ENCODE measurements at places on chromosomes 3 and 15.

GRCh38 chr15:91698241-91698640, 155.3 kb upstream of the SLCO3A1 start:
- DNase-seq: no peak

- no peak for DNase-seq
Observed at GRCh38 chr15:66720206-66721010, 18.4 kb downstream of the SMAD6 start.

DNA sequence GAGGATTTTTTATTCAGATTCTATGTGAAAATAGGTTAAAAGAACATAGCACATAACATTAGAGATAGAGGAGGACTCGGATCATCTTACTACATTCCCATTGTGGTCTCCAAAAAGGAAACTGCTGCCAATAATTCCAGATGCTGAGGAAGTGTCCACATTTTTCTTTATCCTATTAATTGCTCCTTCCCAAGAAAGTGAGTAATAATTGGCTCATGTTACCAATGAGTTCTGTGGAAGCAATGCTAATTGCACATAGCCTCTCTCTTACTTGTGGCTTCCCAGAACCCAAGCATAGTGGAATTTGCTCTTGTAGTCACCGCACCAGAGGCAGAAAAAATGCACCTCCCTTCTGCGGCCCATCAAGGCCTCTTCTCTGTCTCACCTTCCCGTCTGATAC, 208.4 kb downstream of the PLOD2 start:
- no peak for DNase-seq

DNA sequence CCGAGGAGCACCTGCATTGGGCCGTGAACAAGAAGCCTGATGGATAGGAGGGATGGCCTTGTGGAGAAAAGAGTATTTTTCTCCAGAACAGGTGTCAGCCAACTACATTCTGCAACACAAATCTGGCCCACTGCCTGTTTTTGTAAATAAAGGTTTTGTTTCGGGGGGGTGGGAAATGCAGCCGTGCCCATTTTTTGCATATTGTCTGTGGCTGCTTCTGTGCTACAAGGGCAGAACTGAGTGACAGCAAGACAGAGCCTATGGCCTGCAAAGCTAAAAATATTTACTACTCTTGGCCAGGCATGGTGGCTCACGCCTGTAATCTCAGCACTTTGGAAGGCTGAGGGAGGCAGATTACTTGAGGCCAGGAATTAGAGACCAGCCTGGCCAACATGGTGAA, 95.9 kb upstream of the AKAP13 start:
- DNase-seq: no peak

DNA sequence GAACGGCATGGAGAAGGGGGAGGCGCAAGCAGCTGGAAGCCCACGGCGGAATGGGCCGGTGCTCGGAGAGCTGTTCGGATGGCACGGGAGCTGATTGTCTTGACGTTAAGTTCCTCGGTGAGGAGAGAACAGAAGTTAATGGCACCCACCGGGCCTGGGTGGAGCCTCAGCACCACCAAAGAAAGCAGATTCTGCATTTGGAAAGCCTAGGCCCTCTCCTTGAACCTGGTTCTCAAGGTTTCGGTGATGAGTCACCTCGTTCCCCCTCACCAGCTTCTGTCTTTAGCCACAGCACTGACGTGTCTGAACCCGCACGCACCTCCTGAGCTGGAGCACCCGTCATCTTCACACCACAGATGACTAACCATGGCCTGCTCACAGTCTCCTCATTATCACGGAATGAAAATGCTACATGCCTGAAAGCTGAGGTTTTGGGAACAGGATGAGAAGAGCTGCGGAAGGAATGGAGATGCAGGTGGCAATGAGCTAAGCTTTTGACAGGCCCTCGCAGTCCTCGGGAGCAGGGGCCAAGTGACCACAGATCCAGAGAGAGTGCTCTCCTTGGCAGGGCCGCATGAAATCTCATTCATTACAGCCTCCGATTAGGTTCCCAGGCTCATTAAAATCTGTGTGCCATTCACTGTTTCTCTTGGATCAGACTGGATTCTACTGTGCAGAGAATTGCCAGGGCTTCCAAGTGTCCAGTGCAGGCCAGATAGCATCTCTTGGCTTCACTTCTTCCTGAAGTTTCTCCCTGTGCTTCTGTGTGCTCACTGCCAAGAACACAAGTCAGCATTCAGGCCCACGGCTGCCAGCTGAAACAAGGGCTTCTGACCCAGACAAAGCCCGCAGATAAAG, 96.3 kb upstream of the DLG1 start:
- DNase-seq: no peak

- DNase-seq: no peak
Observed at GRCh38 chr3:65305836-65306235, 618.0 kb upstream of the ADAMTS9 start.

DNA sequence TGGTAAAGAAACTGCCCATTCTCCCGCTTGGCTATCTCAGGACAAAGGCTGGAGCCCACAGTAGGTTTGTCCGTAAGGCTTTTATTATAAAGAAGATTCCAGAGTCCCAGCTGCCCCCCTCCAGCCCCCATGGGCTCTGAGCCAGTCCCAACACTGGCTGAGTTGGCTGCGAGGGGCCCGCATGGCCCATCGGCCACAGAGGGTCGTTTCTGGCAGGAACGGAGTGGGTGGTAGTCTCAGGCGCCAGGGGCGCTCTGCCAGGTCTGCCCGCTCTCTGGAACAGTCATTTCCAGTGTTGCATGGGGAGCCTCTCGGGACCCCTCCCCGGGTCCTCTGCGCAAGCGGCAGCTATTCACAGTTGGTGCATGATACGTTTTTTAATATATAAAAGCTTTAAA, 12.2 kb downstream of the H1-8 start:
- DNase-seq: no peak

GRCh38 chr15:63353261-63353660, 28.4 kb downstream of the CA12 start:
- no peak for DNase-seq

DNA sequence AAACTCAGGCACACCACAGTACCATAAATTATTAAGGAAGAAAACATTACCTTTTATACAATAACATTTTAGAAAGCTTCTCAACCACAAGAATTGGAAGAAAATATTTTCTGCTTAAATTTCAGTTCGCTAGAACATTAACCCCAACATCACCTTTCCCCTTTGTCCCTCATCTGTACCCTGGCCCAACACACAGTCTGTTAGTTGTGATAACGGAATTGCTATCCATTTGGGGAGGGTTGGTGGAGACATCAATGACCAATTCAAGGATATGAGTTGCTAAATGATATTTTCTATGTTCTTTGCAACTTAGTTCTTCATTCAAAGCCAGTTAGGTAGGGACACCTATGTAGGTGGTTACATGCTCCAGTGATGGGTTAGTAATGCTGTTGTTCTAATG, 5.8 kb downstream of the EID1 start:
- DNase-seq: no peak

DNA sequence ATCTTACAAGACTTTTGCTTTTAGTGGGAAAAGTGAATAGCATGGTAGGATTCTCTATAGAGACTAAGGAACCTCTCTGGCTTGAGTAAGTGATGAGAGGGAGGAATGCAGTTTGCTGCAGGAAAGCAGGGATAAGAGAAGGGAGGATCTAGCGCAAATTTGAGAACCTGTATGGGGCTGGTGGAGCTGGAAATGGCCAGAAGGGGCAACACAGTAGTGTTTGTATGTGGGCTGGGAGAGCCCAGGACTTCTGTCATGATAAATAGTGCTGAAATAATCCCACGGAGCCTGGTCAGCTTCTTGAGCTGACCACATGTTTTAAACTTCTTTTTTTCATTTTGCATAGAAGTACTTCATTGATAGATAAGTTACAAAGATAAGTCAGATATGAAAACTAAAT, 11.2 kb upstream of the SHC4 start:
- DNase-seq: no peak

DNA sequence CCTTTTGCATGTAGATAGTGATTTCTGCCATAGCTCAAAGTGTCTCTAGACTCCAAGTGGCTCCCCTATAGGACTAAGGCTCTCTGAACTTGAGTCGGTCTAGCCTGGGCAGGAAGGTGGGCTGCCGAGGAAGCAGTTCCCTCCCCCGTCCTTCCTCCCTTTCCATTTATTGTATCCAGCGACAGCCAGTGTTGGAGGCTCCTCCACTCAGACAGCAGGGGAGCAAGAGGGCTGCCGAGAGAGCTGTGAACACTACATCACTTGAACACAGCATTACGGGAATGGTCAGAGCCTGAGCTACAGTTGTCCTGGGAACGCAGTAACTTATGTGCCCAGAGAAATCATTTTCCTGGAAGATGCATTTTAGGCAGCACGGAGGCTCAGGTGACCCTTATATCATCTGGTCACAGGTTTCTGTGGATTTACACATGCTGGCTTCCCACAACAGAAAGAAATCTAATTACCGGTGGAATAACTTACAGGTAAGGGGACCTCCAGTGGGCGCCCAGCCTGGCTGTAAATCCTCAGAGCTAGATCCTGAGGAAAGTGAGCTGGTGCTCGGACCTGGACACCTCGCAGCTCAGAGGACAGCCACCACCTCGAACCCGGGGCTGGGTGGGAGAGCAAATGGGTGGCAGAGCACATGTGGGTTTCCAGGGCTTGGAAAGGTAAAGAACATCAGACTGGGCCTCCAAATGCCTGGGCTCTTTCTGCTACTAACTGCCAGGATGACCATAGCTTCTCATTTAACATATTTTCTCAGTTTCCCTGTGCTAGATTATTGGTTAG, 197.1 kb downstream of the UACA start:
- DNase-seq: no peak

- DNase-seq: no peak
Observed at GRCh38 chr3:61730056-61730455, 168.7 kb downstream of the PTPRG start.

DNA sequence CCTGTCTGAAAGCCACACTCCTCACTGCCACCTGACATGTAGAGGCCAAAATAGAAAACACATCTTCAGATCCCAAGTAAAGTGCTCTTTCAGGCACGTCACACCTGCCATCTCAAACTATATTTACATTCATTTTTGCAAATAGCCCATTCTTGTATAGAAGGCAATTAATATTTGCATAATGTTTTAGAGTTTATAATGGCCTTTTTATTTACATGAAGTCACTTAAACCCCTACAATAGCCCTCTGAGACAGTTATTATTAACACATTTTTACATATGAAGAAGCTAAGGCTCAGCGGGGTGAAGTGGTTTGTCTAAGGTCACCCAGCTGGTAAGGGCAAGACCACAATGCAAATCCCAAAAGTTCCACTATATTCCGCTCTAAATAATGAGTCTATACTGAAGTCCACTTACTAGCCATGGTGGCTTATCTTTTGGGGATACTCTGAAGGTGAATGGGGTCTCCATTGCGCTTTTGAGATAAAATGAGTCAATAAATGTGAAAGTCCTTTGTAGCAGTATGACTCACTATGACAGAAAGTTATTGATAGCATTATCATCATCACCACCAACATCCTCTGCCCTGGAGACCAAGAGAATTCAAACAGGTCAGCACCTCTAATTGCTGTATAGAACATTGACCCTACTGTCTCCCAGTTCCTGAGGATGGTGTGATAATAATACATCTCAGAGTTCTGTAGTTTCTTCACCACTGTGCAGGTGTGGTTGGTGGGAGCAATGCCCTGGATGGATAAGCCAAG, 155.9 kb upstream of the BCL6 start:
- DNase-seq: no peak

- no peak for DNase-seq
Observed at GRCh38 chr3:2180634-2181033, 82.0 kb downstream of the CNTN4 start.

DNA sequence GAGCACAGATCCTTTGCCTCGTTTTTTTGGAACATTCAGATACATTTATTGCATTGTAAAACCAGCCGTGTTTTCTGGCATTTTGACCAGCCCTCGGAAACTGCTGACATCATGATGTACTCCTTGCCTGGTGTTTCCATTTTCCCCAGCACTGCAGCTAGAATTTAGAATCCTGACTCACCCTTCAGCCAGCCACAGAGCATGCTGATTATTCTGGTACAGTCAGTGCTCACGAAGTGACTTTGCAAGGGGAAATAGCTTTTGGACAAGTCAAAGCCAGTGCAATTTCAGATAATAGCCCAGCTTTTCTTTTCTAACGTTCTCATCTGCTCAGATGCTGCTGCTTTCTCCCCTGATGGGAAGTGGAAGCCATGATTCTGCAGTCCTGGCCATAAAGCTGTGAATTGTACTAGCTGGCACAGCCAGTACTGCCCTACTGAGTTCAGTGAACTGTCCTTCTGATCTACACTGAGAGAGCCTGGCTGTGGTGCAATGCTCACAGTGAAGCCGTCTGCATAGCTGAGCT, 12.1 kb upstream of the CNBP start:
- DNase-seq: no peak

- DNase-seq: peak; percentile 30
Observed at GRCh38 chr3:51967384-51968169, at the start of gene PCBP4. Gene PCBP4 (minus strand): TSS chr3:51967454. CDS start chr3:51961240, 6,214 bp downstream.

GRCh38 chr15:26045516-26045915, 182.4 kb upstream of the ATP10A start:
- DNase-seq: no peak

DNA sequence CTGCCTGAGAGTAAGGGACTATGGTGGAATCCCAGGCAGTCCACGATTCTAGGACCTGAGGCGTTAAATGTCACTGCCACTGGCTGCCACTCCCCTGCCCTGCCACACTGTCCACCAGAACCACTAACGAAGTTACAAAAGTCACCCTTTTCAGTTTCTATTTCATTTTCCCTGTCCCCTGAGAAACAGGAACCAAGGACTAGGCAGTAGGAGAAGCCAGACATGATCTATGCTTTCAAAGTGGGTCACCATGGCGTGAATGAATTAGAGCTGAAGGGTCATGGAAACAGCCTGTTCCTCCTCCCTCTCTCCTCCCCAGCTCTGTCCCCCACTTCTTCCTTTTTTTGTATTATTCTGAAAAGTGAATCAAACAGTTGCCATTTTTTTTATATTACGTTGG, 9.1 kb upstream of the ADPRH start:
- DNase-seq: no peak

- no peak for DNase-seq
Observed at GRCh38 chr3:59450437-59450836, 400.6 kb upstream of the CFAP20DC start.

DNA sequence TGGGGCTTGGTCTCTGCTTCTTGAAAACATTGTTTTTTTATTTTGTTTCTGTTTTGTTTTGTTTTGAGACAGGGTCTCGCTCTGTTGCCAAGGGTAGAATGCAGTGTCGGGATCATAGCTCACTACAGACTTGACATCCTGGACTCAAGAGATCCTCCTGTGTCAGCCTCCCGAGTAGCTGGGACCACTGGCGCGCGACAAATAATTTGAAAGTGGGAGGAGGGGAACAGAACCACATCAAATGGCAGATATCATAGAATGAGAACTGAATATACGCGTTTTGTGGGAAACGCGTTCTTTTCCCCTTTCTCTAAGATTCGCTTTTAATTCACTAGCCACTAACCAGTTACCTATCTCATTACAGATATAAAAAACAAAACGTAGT, 641 bp upstream of the VPS13C start:
- DNase-seq: no peak

GRCh38 chr3:138549179-138549977, 44.7 kb downstream of the CEP70 start:
- DNase-seq: no peak

GRCh38 chr3:31184261-31185061, 290.0 kb upstream of the GADL1 start:
- DNase-seq: no peak

- no peak for DNase-seq
Observed at GRCh38 chr3:167887096-167887495, 151.6 kb downstream of the SERPINI1 start.
